ENCODE measurements at places on chromosomes 3 and 15.

DNA sequence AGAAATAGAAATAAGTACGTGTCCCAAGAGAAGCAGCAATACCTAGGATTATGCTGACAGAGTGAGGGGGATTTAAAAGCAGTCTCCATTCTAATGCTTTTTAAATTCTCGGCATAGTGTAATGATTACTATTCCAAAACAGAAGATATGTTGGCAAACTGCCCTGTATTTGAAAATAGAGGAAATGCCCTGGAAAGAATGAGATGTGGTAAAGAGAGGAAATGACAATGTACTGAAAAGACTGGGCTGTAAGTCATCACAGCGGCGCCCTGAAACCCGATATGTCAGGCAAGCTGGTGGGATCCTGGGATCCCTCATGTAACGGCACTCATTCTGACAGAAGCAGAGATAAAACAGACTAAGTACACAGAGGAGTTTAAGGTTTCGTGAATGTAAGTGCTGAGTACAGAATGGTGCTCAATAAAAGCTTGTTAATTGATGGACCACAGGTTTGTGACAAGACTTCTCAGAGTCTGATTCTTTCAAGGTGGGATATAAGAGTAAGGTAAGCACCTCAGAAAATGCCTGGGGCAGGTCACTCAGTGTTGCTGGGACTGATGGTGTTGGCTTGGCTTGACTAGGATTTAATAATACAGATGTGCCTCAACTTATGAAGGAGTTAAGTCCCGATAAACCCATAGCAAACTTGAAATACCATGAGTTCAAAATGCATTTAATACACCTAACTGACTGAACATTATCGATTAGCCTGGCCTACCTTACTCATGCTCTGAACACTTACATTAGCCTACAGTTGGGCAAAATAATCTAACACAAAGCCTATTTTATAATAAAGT, 91.4 kb downstream of the NFKBIZ start:
- DNase-seq: peak; percentile 96

- DNase-seq: no peak
Observed at GRCh38 chr3:9123840-9124239, 125.6 kb downstream of the SRGAP3 start.

- no peak for DNase-seq
Observed at GRCh38 chr15:47820747-47821319, 103.5 kb downstream of the SEMA6D start.

GRCh38 chr15:94834494-94834893, 603.1 kb downstream of the MCTP2 start:
- DNase-seq: no peak

DNA sequence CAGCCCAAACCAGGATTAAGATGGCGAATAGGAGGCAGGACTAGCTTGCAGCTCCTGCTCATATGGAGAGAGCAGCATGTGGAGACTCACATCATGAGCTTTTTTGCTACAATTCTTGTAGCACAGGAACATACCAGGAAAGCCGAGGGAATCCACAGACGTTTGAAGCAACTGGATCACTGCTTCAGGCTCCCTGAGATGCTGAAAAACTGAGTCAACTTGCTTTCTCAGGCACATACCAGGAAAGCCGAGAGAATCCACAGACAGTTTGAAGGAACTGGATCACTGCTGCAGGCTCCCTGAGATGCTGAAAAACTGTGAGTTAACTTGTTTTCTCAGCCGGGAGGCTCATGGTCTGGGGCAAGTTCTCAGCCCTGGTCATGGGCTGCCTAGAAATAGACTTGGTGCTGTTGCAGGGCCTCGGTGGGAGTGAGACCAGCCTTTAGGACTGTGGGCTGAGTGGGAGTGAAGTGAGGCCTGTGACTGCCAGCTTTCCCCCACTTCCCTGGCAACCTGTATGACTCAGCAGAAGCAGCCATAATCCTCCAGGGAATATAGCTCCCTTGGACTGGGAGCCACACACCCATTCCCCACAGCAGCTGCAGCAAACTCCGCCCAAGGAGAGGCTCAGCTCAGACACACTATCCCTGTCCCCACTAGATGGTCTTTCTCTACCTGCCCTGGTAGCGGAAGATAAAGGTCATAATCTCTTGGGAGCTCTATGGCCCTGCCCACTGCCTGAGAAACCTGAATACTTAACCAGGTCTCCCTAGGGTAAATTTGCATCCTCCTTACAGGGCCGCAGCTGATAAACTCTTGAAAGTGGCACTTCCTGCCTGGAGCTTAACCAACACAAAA, 51.9 kb upstream of the PFN2 start:
- DNase-seq: no peak

- DNase-seq: no peak
Observed at GRCh38 chr3:155748611-155749365, 3.9 kb upstream of the PLCH1 start.

- DNase-seq: no peak
Observed at GRCh38 chr3:74331711-74332110, 282.7 kb downstream of the CNTN3 start.

DNA sequence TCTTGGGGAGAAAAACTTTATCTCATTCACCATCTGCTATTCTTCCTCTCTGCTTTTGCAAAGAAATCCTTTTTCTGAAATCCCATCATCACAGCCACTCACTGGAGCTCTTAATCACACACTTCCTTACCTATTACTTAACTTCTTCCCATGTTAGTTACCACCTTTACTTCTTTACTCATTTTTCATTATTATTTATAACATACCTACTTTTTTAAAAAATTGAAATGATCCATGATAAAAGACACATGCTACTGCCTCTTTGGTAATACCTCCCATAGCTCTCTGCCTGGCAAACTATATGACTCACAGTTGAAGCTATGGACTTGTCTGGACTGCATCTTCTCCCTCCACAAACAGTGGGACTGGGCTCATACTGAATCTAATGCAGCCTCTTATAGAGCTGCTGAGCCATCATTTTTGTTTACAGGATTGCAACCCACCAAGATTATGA, 150.3 kb downstream of the TNIK start:
- peak; percentile 70 for DNase-seq

GRCh38 chr3:19216669-19217337, 68.5 kb downstream of the KCNH8 start:
- DNase-seq: no peak

- no peak for DNase-seq
Observed at GRCh38 chr3:195263193-195263924, 7.6 kb downstream of the XXYLT1 start.

DNA sequence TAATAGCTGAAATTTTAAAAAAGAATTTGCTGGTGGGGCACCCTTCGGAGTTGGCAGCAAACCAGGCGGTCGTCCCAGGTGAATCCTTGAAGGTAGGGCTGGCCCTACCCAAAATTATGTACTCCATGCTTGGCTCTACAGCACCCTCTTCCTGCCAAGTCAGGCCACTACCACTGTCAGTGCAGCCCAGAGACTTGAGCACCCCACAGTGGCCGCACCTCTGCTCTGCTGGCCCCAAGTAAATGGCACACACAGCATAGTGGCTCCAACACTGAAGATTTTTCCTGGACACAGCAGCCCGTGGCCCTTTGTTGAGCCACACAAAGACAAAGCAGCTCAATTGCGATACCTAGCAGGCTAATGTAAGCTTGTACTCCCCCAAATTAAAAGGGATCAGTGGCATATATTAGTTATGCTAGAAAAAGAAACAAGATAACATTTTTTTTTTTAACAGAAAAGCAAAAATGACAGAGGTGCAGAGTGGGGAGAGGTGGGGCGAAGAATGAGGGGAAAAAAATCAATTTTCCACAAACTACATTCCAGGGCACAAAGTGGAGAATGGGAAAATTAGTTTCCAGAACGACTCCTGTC, 250.5 kb downstream of the UACA start:
- no peak for DNase-seq

DNA sequence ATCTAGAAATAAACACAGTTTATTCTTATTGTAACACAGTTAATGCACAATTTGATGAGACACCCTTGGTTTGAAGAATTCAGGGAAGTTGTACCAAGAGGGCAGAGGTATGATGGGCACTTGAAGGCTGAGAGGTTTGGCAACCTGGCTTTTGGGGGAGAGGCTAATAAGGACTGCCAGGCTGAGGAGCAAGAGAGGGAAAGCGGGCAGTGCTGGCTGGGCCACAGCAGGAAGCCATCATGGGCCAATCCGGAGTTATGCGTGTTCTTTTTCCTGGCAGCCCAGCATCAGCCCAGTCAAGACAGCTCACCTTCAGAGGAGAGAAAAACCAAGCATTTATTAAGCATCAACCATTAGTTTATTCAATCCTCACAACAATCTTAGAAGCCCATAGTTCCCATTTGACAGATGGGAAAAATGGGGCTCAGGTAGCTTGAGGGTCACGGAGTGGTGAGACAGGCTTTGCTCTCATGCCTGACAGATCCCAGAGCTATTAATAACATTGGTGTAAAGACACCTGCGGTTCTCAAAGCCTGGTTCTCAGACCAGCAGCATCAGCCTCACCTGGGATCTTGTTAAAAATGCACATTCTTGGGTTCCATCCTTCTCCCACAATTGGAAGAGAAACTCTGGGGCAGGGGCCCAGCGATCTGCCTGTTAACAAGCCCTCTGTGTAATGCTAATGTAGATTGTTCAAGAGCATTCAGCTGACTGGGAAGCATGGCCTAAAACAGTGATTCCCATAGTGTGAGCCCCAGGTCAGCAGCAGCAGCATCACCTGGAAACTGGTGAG, 183.7 kb downstream of the NTRK3 start:
- no peak for DNase-seq

- no peak for DNase-seq
Observed at GRCh38 chr15:74242441-74243185, 6.5 kb downstream of the CCDC33 start.

- no peak for DNase-seq
Observed at GRCh38 chr3:111761309-111761795, 97.7 kb upstream of the PHLDB2 start.

- no peak for DNase-seq
Observed at GRCh38 chr15:65060641-65061397, 7.0 kb downstream of the RASL12 start.

DNA sequence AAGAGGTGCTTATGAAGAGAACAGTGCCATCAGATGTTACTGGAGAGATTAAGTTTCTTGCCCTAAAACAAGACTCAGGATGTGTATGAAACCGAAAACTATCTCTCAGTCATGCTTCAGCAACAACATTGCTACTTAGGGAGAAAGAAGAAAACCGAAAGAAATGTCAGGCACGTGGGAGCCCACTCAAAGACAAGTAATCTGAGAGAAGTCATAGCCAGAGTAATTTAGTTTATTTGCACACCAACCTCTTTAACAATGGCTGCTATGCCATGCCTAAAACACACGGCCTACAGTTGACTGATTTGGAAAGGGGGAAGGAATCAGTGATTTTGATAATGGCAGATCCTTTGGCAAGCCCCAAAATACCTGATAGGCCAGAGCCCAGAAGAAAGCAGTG, 162.9 kb downstream of the TIGIT start:
- DNase-seq: no peak

GRCh38 chr3:109336291-109336861, 970 bp downstream of the DPPA4 start:
- DNase-seq: no peak

DNA sequence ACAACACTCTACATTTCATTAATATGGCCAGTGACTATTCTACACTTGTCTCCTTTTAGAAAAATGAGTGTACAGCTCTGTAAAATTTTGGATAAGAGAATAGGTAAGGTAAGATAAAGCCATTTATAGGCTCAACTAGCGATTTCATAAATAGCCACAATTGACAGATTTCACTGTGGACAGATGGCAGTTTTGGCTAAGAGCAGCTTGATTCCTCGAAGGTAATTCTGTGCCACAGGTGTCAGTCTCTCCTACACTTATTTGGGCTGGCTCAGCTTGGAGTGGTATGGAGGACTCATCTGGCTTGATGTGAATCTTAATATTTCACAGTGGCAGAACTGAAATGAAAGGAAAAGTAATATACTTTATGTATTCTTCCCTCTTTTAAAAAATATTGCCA, 536.7 kb upstream of the TBL1XR1 start:
- no peak for DNase-seq

DNA sequence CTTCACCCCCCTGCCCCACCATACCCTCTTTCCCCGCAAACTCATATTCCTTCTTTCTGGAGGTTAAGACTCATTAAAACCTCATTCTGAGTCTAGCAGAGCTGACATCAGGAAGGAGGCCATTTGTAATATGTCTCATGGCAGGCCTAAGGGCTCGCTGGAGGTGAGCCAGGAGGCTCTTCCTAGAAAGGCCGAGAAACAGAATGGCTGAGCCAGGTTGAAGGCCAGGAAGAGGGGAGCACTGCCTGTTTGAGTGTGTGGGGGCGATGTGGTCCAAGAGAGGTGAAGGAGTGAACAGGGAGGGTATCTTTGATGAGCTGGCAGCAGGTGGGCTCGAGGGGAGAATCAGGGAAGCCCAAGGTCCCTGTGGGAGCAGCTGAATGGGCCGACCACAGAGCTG, 317.3 kb downstream of the TLE3 start:
- DNase-seq: no peak

DNA sequence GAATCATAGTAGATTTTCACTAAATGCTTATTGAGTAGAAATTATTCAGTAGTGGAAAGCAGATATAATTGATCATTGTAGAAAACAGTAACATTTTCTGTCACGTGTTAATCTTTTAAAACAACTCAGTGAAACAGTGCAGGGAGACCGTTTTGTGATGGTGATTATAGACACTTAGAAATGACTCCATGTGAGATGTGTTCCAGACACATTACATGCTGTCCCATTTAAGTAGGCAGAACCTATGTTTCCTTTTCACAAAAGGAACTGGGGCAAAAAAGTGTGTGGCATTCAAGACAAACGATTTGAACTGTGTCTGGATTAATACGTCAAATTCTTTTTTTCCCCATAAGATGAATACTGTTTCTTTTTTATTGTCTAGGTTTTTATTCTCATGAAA, 126.5 kb downstream of the TCF12 start:
- no peak for DNase-seq

- DNase-seq: no peak
Observed at GRCh38 chr3:157093096-157093495, 66.9 kb downstream of the CCNL1 start.

DNA sequence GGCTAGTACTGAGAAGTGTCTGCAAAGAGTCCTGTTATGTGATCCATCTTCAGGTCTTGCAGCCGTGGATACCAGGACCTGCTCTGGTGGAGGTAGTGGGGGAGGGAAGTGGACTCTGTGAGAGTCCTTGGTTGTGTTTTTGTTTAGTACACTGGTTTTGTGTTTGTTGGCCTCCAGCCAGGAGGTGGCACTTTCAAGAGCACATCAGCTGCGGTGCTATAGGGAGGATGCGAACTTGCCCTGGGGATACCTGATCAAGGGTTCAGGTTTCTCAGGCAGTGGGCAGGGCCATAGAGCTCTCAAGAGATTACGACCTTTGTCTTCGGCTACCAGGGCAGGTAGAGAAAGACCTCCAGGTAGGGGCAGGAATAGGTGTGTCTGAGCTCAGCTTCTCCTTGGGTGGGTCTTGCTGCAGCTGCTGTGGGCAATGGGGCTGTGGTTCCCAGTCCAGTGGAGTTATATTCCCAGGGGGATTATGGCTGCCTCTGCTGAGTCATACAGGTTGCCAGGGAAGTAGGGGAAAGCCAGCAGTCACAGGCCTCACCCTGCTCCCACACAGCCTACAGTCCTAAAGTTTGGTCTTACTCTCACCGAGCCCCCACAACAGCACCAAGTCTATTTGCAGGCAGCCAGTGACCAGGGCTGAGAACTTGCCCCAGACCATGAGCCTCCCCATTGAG, 132.8 kb upstream of the NPHP3 start:
- DNase-seq: no peak

- DNase-seq: no peak
Observed at GRCh38 chr15:47442371-47442770, 274.9 kb upstream of the SEMA6D start.

Data from dermis microvascular lymphatic vessel endothelial cell (primary cell).